ENCODE measurements at places on chromosomes 2 and 18.

DNA sequence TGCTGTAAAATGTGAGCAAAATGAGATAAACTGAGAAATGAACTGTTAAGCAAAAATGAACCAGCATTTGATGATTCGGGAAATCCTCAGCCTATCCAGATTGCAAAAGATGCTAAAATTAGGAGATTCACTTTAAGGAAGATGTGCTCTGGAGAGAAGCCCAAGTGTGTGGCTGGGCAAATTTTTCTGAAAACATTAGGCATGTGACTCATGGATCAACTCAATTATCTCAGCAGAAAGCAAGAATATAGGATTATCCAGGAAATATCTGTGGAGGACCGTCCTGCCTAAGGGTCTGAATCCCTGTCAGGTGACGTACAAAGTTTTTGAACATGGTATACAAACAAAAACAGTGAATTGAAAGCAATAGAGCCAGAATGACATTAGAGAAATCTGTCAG is 1268.3 kb upstream of the TMEFF2 start:
- no peak for DNase-seq

DNA sequence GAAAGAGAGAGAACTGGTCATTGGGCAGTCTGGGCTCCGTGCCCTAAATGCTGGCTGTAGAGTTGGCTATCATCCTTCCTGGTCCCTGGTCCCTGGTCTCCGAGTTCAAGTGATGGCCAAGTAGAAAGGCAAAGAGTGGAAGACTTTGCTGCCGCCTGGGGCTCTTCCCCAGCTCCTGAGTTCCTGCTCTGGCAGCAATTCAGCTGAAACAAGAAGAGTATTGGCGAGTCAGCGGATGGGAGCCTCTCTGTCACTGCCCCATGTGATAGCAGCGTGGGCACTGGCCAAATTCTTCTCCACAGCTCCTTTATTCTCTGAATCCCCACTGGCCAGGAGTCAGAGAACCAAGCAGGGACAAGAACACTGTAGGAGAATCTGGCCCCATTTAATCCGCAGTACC is 351.0 kb upstream of the POU3F3 start:
- DNase-seq: no peak

DNA sequence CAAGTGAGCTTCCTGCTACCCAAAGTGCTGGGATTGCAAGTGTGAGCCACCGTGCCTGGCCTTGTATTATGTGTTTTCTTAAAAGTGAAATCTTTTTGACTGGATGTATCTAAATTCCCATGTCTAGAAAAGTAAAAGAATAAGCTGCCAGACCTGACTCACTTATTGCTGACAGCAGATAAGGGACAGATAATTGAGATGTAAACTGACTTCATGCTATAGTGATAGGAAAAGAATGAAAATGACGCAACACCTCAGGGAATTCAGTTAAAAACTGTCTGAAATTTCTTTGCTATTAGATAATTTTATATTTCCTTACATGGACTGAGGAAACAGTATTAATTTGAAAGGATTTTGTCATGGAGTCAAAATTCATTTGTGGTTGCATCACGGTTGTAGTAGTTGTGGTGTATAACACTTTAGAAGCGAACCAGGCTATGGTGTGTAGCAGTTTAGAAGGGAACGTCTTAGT is 19.4 kb downstream of the TTC27 start:
- DNase-seq: no peak

- peak; percentile 8 for DNase-seq
Observed at GRCh38 chr18:32920796-32921787, 148.3 kb upstream of the KLHL14 start.

DNA sequence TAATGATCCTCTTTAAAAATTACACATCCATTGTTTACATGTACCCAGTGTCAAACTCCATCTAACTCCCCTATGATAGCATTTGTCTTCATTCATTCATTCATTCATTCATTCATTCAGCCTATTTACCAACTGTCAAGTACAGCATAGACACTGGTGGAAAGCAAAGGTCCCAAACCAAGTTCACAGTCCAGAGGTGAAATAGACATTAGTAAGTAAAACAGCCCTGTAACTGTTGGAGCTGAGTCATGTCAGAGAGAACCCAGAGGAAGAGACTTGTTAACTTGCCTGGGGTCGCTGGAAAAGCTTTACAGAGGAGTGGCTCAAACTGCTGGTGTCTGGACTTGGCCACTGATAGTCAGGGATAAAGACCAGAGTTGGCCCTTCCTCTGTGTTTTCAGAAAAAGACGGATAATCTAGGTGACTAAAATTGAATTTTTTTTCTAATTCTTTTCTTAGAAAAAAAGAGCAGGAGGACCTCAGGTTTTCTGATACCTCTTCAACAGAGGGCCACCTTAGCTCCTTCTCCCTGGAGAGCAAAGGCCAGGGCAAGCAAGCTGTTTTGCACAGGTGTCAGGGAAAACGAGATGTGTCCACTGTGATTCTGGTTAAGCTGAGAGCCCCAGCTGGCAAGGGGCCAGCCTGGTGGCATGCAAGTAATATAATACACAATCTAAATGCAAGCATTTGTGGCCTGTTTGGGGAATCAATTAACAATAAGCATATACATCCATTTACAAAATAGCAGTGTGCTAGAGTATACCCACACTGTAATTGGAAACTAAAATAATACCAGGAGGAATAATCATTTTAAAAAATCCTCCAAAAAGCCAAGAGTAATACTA is 96.7 kb upstream of the SLC14A2 start:
- DNase-seq: no peak

DNA sequence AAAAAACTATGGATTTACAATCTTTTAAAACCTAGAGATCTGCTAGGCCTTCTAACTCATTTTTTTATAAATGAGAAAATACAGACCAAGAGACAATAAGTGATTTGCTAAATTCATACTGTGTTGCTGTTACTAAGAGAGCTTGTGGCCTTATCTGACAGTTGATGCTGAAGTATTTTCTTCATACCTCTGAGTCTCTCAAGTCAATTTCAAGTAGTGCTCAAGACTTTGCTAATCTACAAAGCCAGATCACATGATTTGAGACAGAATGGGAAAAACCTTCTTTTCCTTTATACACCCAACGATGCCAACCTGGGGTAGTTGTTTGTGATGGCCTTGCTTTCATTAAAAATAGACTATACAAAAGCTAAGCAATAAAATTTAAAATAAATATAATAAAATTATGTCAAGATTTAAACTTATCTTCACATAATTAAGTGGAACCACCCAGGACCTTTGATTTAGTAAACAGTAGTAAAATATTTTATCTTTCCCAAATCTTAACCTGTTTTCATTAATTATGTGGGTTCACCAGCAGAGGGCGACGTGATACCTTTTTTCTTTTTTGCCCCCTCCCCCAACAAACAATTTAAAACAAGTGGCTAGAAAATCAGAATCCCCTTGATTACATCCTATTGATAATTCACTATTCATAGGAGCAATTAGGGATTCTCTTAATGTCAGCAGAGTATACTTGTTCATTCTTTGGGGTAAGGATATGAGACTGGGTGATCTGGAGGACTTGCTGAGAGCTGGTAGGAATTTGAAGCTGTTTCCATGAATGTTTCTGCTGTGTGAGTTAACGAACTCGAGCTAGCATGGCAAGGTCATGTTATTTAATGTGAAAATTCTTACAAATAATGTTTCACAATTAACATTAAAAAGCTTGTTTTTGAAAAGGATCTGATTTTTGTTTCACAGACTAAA is 49.6 kb upstream of the SLC5A7 start:
- no peak for DNase-seq

DNA sequence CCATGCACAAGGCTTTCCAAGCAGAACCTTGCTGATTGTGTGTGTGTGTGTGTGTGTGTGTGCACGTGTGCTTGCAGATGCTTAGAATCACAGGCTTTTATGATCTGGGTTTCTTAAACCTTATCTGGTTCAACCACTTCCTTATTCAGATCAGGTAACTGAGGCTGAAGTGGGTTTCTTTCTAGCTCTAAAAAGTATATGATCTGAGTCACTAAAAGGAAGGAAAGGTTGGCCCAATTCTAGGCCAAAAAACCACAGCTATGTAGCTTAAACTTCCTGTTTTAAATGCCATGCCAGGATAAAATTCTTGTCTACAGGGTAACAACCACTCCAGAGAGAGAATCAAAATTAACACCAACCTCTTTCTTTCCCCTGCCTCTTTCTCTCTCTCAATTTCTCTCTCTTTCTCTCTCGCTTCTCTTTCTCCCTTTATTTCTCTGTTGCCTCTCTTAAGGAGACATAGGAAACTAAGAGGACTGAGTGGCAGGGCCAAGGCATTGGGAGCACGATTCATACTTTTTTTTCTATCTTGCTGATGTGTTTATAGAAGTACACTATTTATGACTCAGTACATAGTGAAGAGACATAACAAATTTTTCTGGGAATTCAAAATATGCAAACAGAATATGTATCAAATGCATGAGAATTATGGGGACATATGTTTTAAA is 140.3 kb downstream of the TRIB2 start:
- peak; percentile 68 for DNase-seq

GRCh38 chr2:107712857-107713256 is 113.8 kb upstream of the RGPD4 start:
- DNase-seq: no peak

- no peak for DNase-seq
Observed at GRCh38 chr2:215880970-215881369, 132.4 kb downstream of the MREG start.

- no peak for DNase-seq
Observed at GRCh38 chr2:241809383-241810306, 652 bp downstream of the NEU4 start.

GRCh38 chr2:100412881-100413321 is 4.6 kb downstream of the CHST10 start:
- no peak for DNase-seq

DNA sequence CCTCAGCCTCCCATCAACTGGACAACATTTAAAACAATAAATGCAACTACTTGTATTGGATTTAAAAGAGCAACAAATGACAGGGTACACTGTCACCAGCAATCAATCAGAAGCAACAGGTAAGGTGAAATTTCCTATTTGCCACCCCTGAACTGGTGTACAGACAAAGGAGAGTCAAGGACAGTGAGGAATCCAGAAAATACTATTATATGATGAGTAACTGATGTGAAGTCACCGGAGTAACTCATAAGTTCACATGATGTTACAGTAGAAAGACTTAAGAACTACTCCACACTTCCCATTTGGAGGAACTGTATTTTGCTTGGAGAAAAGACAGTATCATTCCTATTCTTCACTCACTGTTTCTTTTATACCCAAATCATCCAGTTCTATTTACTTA is 4.1 kb upstream of the STAT1 start:
- DNase-seq: no peak

DNA sequence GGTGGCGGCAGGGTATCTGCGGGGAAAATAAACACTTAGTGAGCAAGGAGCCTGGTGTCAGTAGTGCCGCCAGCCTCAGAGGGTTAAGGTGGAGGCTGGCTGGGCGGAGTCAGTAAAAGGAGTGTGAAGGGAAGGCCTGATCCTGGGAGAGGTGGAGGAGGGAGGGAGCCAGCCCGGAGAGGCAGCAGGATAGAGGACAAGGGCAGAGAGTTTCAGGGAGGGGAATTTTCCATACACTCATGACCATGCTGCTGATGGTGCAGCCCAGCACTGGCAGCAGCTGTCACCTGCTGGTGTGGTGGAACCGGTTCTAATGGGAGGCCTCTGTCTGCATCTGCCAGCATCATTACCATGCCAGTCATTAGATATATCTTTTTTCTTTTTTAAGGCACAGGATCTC is 2.0 kb upstream of the TEX44 start:
- no peak for DNase-seq

DNA sequence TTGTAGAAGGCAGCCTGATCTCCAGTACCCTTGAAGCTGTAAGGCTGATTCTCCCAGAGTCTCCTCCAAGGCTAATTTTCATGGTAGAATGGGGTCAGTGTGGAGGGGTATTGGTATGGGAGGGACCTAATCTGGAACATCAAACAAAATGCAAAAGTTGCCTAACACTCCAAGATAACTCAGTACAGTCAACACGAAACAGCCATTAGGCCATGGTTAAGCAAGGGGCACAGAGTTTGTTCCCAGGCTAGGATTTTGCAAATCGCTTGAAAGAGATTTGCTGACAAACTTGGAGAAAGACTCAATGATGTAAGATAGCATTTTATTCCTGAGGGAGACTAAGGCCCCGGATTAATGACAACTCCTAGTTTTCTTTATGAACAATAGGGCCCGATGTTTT is 5.4 kb downstream of the PID1 start:
- DNase-seq: no peak

- DNase-seq: no peak
Observed at GRCh38 chr18:54116541-54117257, 107.8 kb downstream of the MBD2 start.

GRCh38 chr2:10234013-10234306 is 68.7 kb upstream of the HPCAL1 start:
- DNase-seq: no peak

DNA sequence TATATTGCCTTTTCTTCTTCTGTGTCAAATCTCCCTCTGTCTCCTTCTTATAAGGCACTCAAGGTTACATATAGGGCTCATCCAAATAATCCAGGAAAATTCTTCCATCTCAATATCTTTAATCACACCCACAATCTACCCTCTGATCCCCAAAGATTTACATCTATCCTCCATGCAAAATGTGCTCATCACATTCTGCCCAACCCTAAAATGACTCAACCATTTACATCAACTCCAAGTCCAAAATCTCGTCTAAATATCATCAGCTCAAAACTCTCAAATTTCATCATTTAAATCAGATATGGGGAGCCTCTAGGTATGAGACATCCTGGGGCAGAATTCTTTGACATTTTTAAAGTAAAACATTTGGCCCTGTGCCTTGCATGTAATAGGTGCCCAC is 1349.8 kb downstream of the SUCLG1 start:
- no peak for DNase-seq

- no peak for DNase-seq
Observed at GRCh38 chr18:37873416-37873815, 307.8 kb upstream of the CELF4 start.

All from pulmonary artery endothelial cell (primary cell).